ENCODE measurements at places on chromosomes 1 and 21. TPM values are rescaled to one million over a fixed set of nuclear protein-coding genes. Genes with fewer than 3 reads are reported as not detected.

DNA sequence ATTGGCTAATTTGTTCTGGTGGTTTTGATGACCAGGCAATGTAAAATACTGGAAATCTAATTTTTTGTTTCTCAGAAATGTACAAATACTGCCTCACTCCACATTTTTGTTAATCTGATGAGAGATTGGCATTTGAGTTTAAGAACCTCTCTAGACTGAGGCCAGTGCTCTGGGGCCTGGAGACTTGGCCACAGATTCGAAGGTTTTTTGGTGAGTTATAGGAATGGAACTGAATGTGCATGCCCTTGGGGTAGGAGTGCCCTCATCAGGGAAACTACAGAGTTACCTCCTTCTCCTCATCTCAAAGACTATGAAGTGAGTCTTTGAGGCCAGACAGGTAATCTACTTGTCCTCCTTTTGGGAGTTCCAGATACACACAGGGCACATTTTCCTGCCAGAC, 347.9 kb downstream of the LTN1 start:
- H3K27me3 ChIP-seq: no peaks in the 10 kb centered on the region
- H3K4me3 ChIP-seq: no peak overlapping the region
- DNase-seq: no peak
- no peaks in the 10 kb centered on the region for H3K36me3 ChIP-seq

- no peaks in the 10 kb centered on the region for H3K36me3 ChIP-seq
- no peak for DNase-seq
- H3K4me3 ChIP-seq: no peak overlapping the region
These were observed 180.7 kb downstream of the ADSS2 start for GRCh38 chr1:244271004-244271403.

DNA sequence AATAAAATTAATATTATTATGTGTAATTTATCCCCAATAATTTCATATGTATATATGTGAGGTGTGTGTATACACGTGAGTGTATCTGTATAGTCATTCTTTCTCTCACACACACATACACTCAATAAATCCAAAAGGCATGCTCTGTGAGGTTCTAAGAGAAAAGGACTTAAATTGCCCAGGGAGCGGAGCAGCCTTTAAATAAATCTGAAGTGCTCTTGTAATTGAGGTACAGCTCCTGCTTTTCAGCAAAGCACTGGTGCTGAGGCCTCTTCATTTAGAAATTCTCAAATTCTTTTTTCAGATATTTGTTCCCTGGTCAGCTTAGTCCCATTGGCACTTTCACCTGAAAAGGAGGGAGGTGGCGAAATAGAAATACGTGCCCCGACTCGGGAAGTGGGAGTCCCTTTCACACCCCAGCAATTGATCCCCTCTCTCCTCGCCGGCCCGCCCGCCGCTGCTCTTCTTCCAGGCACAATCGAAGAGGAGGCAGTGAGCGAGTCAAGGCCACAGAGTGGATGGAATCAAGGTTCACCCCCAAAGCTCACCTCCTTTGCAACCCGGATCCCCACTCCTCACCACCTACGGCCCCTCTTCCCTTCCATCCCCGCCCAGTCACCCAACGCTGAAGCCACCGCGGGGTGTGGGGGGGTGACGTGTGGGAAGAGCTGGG, 944 bp downstream of the PLPPR5 start:
- no peaks in the 10 kb centered on the region for H3K36me3 ChIP-seq
- peak overlapping the region; percentile 63 for H3K4me3 ChIP-seq
- H3K4me1 ChIP-seq: peaks cover 6% of the 10 kb centered on the region
- no peak overlapping the region for H3K27ac ChIP-seq

Gene RNU1-3
- total RNA-seq: 2,650 TPM

GRCh38 chr1:63981408-63981773, 207.6 kb downstream of the ROR1 start:
- peaks cover 10% of the 10 kb centered on the region for H3K4me1 ChIP-seq
- no peak overlapping the region for H3K4me3 ChIP-seq
- DNase-seq: no peak
- H3K27ac ChIP-seq: no peak overlapping the region

GRCh38 chr1:59029411-59030167, 245.7 kb upstream of the JUN start:
- DNase-seq: no peak
- H3K36me3 ChIP-seq: no peaks in the 10 kb centered on the region
- no peak overlapping the region for H3K4me3 ChIP-seq
- H3K4me1 ChIP-seq: peaks cover 12% of the 10 kb centered on the region

Gene TEX38
- total RNA-seq: not detected

DNA sequence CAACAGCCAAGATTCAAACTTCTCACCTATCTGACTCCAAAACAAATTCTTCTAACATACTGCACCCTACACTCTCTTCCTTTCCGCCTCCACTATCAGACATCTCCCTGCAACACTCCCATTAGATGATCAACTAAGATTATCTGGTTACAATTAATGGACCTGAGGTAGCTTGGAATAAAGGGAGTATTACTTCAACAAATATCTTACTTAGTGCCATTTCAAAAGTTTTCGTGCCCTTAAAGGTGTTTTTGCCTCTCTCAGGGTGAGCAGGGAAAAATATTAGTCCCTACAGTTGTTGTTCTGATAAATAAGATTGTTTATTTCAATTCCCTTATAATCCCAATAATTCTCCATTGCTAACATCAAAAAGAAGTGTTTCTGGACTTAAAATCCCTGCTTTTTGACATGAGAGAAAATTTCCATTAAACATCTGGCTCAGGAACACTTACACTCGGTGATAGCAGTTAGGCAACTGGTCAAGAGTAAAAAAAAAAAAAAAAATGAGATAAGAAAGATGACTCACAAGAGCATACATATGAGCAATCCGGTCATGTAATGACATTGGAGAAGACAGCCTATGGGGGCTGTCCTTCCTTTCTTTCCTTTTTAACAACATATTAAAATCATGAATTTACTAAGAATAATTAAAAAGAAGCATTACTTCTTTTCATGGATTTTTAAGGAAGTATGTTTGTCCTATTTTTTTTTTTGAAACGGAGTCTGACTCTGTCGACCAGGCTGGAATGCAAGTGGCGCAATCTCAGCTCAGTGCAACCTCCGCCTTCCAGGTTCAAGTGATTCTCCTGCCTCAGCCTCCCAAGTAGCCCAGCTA, 7.6 kb downstream of the RSBN1 start:
- no peak overlapping the region for H3K4me3 ChIP-seq
- DNase-seq: no peak
- H3K36me3 ChIP-seq: peaks cover 5% of the 10 kb centered on the region

DNA sequence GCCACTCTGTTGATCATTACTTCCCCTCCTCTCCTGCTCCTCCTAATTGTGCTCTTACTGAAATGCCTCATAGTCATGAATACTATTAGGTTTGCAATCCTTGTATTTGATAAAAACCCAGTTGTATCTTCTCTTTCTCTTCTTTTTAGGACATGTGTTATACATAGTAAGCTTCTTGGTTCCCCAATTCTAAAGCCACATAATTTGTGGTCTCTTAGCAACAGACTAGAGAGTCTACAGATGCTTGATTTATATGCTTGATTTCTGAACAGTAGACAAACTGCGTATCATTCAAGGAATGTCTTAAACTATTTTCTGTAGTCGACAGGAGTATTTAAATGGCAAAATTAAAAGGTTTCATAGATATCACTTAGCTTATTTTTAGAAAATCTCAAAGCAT, 1598.9 kb downstream of the PLA2G4A start:
- no peaks in the 10 kb centered on the region for H3K36me3 ChIP-seq
- no peak for DNase-seq
- H3K4me1 ChIP-seq: peaks cover 3% of the 10 kb centered on the region
- no peak overlapping the region for H3K27ac ChIP-seq
- H3K4me3 ChIP-seq: no peak overlapping the region

DNA sequence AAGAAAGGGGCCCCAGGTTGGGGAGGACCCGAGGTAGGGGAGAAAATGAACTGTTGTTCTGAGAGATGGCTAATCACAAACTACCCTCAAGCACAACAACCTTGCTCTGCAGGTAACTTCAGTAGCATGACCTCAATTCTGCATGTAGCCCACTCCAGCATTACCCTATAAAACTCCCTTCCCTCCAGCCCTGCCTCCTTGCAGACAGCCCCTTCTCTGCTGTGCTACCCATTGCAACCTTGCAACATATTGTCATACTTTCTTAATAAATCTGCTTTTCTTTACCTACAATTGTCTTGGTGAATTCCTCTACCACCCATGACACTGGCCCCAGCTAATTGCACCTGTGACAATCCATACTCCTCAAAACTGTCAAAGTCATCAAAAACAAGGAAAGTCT, 428.9 kb downstream of the MATN1 start:
- peaks cover 3% of the 10 kb centered on the region for H3K27me3 ChIP-seq
- H3K4me3 ChIP-seq: no peak overlapping the region
- H3K4me1 ChIP-seq: no peaks in the 10 kb centered on the region
- DNase-seq: no peak
- H3K36me3 ChIP-seq: no peaks in the 10 kb centered on the region
- no peak overlapping the region for H3K27ac ChIP-seq

- H3K27ac ChIP-seq: no peak overlapping the region
- DNase-seq: no peak
- H3K27me3 ChIP-seq: no peaks in the 10 kb centered on the region
- no peaks in the 10 kb centered on the region for H3K36me3 ChIP-seq
- no peak overlapping the region for H3K4me3 ChIP-seq
These were observed 200.3 kb upstream of the FOXD3 start for GRCh38 chr1:63122079-63122478.

Gene CHI3L2
- not detected for total RNA-seq

DNA sequence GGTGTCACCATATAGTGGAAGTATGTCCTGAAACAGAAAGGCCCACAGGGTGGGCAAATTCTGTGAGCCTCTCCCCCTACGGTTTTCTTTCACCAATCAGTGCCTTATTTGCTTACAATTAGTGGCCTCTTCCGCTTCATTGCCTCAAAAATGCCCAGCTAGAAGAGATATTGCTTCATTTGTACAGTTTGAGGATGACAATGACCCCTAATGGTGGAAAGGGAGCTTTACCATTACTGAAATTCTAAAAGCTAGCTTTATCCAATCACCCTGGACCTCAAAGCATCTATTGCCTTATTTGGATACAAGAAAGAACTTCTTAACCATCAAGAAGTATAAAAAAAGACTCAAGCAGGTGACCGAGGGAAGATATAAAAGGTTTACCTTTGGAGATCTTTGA, 49.6 kb downstream of the LRRC71 start:
- no peak overlapping the region for H3K27ac ChIP-seq
- no peaks in the 10 kb centered on the region for H3K27me3 ChIP-seq
- peaks cover 62% of the 10 kb centered on the region for H3K36me3 ChIP-seq
- H3K4me1 ChIP-seq: no peaks in the 10 kb centered on the region
- DNase-seq: no peak

Gene ESPN
- not detected for total RNA-seq

Gene FMOD
- not detected for total RNA-seq

GRCh38 chr1:230316864-230317745, 109.0 kb downstream of the PGBD5 start:
- H3K27me3 ChIP-seq: peaks cover 15% of the 10 kb centered on the region
- no peak overlapping the region for H3K27ac ChIP-seq
- H3K36me3 ChIP-seq: no peaks in the 10 kb centered on the region
- peaks cover 3% of the 10 kb centered on the region for H3K4me1 ChIP-seq

- H3K27ac ChIP-seq: peak overlapping the region; percentile 93
- H3K4me3 ChIP-seq: peak overlapping the region; percentile 78
- peaks cover 34% of the 10 kb centered on the region for H3K4me1 ChIP-seq
- DNase-seq: no peak
- H3K27me3 ChIP-seq: no peaks in the 10 kb centered on the region
- H3K36me3 ChIP-seq: no peaks in the 10 kb centered on the region
These were observed 1.4 kb upstream of the TRAF5 start for GRCh38 chr1:211324992-211325775.

Gene CFAP74
- total RNA-seq: not detected

DNA sequence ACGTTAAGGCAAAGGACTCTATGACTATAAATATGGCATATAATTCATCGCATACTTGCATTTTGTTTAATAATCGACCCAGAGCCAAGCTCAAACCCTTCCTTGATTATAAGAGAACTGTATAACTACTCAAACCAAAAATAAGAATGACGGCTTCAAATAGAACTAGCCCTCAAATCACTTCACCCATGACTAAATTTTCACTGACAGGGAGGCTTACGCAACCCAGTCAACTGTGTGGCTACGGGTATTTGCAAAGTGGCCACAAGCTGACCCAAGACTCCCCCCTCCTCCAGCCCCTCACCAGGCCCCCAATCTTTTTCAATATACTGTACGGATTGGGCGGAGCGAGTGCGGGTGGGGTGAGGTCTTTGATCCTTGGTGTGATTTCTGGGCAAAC, 268.3 kb downstream of the ASTN1 start:
- no peaks in the 10 kb centered on the region for H3K36me3 ChIP-seq
- no peak overlapping the region for H3K27ac ChIP-seq
- peaks cover 8% of the 10 kb centered on the region for H3K4me1 ChIP-seq
- H3K4me3 ChIP-seq: no peak overlapping the region
- DNase-seq: no peak

Data from osteocyte (in vitro differentiated cells).